ENCODE measurements at places on chromosomes 4 and X.

- no peak for DNase-seq
Measured at GRCh38 chr4:1177274-1178141, 5.1 kb upstream of the SPON2 start.

DNA sequence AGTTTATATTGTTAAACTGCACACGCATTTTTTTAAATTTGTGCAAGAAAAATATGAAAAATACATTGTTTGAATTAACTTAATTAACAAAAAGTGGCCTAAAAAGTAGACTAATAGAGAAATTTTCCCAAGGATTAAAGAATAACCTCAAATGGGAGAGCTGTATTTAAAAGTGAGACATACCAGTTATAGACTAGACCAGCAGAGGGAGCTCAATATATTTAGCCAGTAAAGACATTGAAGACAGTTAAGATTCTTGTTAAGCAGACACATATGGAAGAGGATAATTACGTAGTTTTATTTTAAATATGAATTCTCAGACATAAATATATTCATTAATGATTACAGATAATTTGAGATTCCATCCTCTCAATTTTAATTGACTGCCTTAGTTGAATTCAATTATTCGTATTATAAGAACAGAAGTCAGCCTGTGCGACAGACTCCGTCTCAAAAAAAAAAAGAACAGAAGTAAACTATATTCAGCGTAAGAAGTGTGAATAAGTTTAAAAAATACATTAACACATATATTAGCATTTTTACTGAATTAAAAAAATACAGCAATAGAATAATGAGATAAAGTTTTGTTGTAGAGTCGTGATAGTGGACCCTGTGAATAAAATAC is 64.8 kb downstream of the GLRA3 start:
- no peak for DNase-seq

DNA sequence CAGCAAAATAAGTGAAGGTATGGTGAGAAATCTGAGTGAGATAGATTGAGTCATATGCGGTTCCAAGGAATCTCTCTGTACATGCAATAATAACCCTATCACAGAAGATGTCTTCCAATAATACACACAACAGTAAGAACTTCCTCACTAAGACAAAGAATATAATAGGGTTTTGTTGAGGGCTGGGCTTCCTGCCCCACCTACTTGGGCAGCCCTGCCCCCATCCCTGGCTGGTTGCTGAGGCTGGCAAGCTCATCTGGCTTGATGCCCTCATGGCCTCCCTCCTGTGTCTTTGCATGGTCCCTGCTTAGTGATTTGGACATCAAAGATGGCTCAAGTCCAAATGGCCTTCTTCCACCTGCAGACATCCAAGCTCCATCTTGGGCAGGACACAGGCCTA is 2.7 kb downstream of the GEMIN8 start:
- DNase-seq: no peak

GRCh38 chr4:130563185-130563888 is 1467.4 kb downstream of the C4orf33 start:
- no peak for DNase-seq

GRCh38 chrX:2689773-2690666 is 1.1 kb upstream of the CD99 start:
- DNase-seq: no peak

DNA sequence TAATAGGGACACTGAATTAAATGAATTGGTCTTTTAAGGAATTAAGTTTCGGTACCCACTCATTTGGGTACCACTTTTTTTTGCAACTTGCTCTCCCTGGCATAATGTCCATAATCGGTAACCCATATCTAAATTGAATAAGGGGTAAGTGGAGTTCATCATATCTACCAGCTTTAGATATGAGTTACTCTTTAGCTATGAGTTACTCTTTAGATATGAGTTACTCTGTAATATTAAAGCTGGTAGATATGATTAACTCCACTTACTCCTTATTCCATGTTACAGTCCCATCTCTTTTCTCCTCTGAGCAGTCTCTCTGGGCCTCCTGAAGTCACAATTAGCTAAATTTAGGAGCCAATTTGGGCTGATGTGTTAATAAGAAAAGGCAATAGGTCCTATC is 85.7 kb downstream of the TEX13C start:
- DNase-seq: no peak

- DNase-seq: no peak
Measured at GRCh38 chr4:173855015-173855414, 325.0 kb upstream of the HAND2 start.

DNA sequence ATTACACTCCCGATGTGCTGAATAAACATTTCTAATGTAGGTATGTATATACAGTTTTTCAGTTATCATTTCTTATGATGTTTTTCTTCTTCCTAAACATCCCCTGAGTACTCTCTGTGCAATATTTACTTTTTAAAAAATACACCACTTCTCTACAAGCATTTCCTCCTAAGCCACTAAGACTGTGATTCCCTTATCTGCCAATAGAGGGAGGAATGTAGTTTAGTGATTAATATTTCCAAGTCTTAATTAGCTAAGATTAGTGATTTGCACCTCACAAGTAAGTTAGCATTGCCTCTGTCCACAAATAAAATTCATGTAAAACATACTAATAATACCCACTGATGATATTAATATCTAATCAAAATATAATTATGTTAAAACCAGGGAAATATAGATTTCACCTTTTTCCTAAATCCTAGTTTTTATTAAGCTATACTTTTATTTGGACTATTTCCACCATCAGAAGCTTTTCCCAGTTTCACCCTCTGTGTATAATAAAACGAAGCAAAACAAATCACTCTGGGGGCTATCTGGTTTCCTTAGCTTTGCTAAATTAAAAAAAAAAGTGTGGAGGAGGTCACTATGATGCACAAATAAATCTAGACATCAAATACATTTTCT is 909.1 kb downstream of the FAT4 start:
- no peak for DNase-seq

DNA sequence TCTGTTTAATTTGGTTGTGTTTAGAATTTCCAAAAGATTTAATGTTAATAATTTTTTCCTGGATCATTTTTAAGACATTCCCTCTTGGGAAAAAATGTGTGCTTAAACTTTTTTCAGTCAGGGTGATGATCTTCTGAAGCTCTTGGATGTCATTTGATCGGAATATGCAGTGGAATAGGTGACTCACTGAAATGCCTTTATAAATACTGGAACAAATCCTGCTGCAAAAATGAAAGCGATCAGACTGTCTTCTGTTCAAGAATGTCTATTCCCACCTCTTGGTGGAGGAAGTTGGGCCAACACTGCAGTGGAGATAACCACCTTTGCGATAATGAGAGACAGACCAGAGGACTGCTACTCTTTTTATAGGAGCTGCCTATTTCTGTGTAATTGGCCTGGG is 46.7 kb downstream of the LARP1B start:
- no peak for DNase-seq

- no peak for DNase-seq
Measured at GRCh38 chrX:125544031-125544660, 224.5 kb downstream of the TEX13C start.

DNA sequence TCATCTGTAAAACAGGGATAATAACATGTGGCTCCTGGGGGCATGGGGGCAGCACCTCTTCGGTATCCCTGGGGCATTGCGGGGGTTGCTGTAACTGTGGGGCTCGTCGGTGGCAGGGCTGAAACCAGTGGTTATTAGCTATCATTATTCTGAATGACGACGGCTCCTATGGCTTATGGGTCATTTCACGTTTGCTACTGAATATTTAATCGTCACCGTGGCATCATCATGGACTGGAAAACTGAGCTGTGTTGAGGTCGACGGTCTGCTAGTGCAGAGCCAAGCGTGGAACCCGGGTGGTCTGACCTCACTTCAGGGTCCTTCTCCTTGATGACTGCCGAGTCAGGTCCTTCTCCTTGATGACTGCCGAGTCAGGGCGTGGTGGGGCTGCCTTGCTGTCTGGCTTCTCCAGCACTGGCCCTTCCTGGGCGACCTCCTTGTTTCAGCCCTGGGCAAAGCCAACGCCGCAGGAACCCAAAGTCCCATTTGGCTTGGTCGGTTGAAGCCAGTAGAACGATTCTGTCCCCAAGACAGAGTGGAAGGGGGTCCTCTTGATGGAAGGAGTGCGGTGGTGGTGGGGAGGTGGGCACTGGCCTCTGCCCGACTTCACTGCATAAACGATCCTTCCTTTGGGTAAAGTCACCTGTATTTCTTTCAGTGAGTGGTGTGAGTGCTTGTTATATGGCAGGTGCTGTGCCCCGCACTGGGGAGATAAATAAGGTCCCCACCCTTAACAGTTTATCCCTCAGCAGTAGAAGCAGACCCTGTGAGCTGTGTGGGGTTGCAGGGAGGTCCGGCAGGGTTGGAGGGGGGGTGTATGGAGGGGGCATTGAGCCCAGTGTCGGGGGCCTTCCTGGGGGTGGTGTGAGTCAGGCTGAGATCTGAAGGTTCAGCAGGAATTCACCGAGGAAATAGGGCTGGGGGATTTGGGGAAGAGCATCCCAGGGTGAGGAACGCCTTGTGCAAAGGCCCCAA is 40.8 kb downstream of the PSAPL1 start:
- DNase-seq: no peak

DNA sequence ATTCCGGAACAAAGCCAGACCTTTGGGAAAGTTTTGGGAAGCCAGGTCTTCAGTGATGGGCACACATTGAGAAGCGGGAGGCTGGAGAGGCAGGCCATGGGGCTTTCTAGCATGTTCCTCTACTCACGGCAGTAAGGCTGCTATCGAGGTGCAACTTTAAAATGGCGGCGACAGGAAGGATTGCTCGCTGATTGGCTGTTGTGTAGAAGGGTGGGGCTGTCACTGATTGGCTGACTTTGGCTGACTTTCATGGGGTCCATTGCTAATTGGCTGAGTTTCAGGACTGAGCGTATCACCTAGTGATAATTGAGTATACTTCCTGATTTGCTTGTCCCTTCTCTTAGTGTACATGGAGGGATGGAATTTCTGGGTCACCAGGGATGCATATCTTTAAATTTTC is 19.7 kb upstream of the GLOD5 start:
- DNase-seq: no peak

GRCh38 chrX:47283015-47283771 is 50.4 kb downstream of the USP11 start:
- DNase-seq: no peak

DNA sequence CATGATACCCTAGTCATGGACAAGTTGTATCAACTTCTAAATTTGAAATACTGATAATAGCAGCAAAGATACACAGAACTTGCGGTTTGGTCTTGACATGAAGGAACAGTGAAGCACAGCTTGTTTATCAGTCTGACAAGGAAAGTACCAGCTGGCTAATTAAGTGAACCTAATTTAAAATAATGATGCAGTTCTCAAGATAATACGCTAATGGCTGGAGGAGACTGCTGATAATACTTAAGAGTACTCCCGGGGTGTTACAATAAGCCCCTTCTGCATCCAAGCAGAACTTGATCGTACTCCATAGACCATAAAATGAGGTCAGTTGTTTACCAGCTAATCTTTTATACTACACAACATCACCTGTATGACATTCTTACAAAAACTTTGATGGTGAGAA is 697.5 kb downstream of the FSTL5 start:
- no peak for DNase-seq

- no peak for DNase-seq
Measured at GRCh38 chr4:146742416-146742815, 103.7 kb downstream of the POU4F2 start.

GRCh38 chr4:2755821-2756690 is at the start of gene TNIP2:
Gene TNIP2, minus strand, starts transcription at chr4:2756336. Its CDS starts 47 bp downstream, at chr4:2756289.
- peak; percentile 64 for DNase-seq

DNA sequence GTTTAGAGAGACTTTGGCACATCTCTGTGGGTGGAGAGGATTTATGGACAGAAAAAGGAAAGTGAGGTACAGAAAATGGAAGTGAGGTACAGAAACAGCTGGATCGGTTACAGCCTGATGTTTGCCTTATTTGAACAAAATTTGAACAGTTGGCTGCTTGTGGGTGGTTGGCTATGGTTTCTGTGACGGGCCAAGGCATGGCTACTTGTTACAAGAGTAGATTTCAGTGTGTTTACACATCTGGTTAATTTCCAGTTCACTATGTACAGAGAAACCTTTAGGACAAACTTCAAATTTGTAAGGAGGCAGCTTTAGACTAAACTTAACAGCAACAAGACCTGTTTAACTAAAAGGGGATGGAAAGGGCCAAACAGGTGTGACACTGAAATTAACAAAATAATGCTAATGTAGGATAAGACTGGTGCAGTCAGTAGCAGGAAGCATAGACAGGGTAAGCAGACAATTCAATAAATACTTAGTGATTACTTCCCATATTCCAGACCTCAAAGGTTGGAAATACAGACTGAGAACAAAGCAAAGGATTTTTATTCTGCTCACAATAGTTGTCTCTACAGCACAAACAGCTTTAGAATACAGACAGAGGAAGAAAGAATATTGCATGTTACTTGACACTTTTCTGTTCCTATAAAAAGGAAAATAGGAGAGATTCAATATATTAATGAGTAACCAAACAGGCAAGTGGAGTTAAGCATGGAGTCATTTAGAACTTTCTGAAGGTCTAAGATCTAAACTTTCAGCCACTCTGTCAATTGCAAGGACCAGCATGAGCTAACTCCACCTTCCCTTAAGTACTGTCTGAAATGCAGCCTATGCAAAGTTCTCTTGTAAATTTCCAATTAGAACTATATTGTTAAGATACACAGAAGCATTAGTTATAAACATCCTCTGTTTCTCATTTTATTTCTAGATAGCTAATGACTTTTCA is 294.4 kb upstream of the FAT4 start:
- no peak for DNase-seq

DNA sequence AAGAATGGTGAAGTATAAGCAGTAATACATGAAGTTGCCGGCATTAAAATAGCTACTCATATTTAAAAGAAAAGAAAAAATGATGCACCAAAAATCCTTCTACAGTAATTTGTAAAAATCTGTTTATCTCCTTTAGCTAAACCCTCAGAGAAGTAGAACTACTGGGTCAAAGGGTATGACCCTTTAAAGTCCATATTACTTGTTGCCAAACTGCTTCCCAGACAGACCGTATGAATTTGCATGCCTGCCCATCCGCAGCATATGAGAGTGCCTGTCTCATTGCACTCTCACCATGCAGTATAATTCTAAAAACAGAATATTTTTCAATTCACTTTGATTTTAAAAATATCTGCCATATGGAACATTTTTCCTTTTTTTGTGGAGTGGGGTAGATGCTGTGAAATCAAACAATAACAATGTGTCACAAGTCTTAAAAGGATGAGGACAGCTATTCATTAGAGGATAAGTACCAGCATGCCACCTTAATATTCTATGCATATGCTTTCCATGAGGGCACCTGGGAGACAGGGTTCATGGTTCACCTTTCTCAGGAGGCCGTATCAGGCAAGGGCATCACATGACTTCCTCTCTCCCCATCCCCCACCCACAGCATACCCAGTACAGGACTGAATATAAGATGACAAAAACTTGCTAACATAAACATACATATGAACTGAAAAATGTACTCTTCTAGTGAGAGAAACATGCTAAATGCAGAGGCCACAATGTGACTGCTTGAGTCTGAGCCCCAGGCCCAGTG is 17.8 kb downstream of the ZDHHC9 start:
- no peak for DNase-seq

GRCh38 chr4:113350576-113350975 is 301.1 kb downstream of the ANK2 start:
- no peak for DNase-seq

- DNase-seq: peak; percentile 34
Measured at GRCh38 chr4:77852892-77853495, 9.6 kb upstream of the MRPL1 start.
